ENCODE measurements at places on chromosomes 4 and X.
A peak's percentile ranks its signal among the peaks of the same experiment; 100 is the strongest.

- no peak for DNase-seq
Observed at GRCh38 chr4:105805501-105806120, 89.7 kb upstream of the NPNT start.

GRCh38 chr4:114603497-114603896 is 4.9 kb downstream of the UGT8 start:
- DNase-seq = no peak

GRCh38 chrX:43469391-43470054 is 186.6 kb upstream of the MAOA start:
- DNase-seq = no peak

GRCh38 chrX:12115377-12115776 is 22.9 kb upstream of the FRMPD4 start:
- no peak for DNase-seq

DNA sequence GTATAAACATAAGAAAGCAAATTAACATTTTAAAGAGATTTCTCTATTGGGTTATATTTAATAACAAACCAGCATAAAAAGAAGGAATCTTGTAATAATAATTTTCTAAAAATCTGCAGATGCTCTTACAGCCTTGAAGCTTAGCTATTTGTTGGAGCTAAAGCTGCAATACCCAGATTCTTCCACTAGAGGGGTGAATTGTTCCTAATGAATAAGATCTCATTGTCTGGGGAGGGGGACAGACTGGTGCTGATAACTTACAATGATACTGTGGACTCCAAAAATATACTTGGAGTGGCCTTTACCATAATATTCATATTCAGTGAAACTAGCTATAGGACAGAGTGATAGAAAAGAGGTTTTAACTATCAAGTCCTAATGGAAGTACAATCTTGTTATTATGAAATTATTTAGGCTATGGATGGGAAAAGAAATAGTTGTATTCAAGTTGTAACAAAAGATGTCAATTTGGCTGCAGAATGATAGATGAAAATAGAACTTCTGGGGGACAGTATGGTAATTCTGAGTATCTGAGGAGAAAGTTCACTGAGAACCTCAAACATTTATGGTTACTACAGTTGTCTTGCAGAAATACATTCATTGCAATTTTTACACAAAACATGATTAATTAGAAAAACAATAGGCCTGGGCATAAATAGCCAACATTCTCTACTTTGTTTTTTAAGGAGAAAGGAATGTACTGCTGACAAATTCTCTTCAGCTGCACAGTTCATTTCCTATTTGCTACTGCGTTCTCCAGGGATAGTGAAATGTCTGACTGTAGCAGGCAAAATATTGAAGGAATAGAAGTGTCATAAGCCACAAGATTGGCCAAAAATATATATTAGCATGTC is 443.3 kb downstream of the GBA3 start:
- DNase-seq = peak; percentile 42

DNA sequence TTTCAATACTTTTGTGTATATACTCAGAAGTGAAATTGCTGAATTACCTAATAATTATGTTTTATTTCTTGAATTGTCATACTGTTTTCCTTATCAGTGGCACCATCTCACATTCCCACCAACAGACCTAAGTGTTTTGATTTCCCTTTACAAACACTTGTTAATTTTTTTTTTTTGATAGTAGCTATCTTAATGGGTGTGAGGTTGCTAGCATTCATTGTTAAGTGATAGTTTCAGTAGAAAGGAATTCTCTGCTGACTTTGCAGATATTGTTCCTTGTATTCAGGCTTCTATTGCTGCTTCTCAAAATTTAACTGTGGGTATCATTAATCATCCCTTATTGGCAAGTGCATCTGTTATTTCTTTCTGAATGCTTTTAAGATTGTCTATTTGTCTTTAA is 927.5 kb upstream of the SLIT2 start:
- no peak for DNase-seq

GRCh38 chrX:32141841-32142240 is 1069.5 kb downstream of the DMD start:
- DNase-seq = no peak

- DNase-seq = peak; percentile 55
Observed at GRCh38 chr4:153560908-153561307, 94.7 kb downstream of the TMEM131L start.

DNA sequence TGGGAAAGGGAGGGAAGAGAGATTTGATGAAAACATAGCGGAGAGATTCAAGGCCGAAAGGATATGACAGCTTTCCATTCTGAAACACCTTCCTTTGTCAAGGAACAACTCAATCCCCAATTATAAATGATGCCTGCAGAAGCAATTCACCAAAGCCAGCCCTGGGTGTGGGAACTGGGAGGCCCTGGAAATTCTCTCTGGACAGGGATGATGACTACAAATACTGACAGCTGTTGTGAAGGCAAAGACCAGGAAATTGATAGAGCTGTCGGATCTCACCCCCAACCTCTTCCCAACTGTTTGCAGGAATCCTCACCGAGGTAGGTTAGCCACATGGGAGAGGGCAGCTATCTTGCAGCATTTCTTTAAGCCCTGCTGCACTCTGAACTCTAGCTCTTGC is 54.3 kb downstream of the CCDC149 start:
- no peak for DNase-seq

- DNase-seq = no peak
Observed at GRCh38 chrX:131365766-131366165, 76.7 kb upstream of the IGSF1 start.

DNA sequence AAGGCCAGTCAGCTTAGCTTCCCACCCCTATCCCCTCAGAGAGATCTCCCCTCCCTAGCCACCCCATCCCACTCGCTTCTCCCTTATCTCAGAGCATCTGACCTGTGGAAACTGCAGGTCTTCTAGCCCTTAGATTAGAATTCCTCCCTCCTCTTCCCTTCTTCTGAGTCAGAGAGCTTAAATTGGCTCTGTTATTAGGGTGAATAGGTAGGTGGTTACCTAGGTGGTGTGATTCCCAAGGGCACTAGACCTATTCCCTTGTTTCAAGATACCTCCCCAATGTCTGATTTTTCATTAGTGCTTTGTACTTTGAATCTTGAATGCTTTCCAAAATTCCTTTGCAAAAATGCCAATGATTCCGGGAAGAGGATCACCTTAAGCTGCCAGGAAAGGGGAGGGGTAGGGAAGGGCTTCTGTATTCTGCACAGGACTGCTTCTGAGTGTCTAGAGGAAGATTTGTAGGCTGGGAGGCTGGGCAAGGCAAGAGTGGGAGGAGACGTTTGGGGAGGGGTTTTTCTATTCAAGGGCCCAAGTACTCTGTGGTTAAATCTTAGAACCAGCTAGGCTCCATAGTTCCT is 24.5 kb upstream of the MSN start:
- no peak for DNase-seq

GRCh38 chr4:98287328-98287727 is 26.1 kb downstream of the RAP1GDS1 start:
- no peak for DNase-seq

DNA sequence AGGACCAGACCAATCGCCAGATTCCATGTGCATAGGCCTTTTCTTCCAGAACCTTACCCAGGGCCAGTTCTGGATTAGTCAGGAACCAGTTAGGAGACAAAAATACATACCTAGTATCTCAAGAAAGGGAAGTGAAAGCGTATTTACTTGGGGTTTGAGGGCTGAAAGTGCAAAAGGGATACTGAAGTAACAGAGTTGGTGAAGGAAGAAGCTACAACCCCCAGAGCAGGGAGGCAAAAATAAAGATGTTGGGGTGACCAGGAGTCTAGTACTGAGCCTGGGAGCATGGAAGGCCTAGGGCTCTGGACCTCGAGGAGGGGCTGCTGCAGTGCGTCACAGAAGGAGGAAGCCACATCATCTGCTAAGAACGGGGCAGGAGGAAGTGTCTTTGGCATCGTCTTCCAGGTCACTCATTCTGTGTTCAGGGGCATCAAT is 38.3 kb downstream of the TKTL1 start:
- no peak for DNase-seq

DNA sequence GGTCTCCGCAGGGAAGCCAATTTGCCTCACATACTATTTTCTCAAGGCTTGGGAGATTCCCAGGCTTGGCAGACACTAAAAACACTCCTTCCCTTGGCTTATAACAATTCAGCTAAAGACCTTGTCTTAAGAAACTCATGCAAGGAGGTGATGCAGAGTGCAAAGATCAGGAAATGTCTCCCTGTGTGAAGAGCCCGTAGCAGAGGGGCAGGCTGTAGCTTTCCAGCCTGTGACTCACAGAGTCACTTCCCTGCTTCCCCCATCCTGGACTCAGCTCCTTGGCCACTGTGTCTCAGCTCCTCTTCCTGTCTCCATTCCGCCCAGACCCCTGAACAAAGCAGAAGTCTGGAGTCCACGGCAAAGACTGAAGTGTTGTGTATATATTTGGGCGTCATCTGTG is 56.1 kb downstream of the KDR start:
- peak; percentile 33 for DNase-seq

DNA sequence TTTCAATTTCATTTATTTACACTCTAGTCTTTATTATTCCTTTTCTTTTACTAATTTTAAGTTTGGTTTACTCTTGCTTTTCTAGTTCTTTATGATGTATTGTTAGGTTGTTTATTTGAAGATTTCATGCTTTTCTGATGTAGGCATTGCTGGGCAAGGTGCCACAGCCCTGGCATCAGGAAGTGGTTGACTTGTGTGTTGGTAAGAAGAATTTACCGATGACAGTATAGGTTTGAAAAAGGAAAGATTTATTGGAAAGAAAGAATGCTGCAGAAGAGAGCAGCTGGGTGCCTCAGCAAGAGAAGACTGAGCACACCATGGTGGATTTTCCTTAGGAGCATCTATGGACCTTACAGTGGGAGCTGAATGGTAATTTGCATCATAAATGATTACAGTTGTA is 153.2 kb downstream of the KLF8 start:
- no peak for DNase-seq

- no peak for DNase-seq
Observed at GRCh38 chrX:68833855-68834331, 5.1 kb downstream of the EFNB1 start.

DNA sequence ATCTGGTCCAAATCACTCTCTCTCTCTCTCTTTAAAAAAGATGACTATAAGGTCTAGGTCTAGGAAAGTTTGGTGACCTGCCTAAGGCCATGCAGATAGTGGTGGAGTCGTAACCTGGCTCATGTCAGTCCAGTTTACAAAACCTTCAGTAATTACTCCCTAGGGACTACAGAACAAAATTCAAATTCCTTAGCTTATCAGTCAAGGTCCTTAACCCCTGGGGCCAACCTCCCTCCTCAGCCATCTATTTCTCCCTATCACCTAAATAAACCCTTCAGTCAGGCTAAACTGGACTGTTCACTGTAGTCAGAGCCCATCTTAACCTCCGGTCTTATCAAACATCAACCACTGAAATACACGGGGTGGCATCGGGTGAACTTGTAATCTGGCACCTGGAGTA is 68.9 kb downstream of the MAP3K15 start:
- no peak for DNase-seq

DNA sequence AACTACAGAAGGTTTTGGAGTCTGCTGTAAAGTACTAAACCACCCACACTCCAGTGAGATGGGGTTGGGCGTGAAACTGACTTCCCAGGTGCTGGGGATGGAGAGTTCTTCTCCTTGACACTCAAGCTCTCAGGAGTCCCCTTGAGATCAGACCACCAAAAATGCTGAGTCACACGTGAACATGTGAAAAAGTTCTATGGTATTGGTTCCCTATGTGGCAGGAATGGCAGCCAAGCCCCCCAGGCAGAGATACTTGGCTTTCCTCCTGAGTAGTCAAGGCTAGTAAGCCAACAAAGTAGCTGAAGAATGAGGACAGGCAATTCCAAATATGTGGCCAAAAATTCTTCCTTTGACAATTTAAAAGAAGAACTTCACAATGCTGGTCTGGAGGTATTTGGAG is 222.0 kb upstream of the ADAMTS3 start:
- no peak for DNase-seq

- DNase-seq = no peak
Observed at GRCh38 chrX:133789829-133790228, 195.6 kb downstream of the GPC3 start.

- DNase-seq = peak; percentile 16
Observed at GRCh38 chrX:47129899-47130358, 14.6 kb downstream of the NDUFB11 start.

DNA sequence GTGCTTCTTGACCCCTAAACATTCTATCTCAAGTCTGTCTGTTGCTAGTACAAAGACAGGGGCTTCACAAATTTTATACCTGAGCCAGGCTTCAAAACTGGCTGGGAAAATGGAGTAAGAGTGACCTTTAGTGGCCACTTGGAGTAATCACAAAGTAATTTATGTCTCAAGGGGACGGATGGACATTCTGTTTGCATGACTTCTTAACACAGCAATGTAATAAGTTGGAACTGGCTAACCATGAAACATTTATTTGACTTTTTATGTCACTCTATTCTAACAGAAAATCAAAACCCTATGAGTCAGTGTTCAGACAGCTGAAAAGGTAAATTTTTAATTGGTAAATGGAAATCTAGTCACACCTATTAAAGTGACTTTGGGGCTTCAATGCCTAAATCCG is 600.6 kb downstream of the ANKRD50 start:
- DNase-seq = peak; percentile 92

GRCh38 chrX:115409551-115409950 is 120.0 kb downstream of the LUZP4 start:
- DNase-seq = no peak

DNA sequence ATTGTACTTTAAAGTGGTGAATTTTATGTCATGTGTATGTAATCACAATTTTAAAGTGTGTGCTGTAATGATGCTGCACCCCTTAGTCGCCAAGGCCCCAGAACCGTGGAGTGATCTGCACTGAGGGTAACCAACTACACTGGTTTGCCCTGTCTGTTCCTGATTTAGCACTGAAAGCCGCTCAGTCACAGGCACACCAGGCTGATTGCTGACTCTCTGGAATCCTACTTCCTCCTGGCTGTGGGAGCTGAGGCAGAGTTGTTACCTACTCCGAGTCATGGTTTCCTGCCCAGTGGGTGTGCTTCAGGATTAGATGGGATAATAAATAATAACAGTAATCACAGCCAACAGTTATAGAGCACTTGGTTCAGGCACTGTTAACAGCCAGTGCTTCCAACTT is 645.4 kb downstream of the BCOR start:
- DNase-seq = no peak

- no peak for DNase-seq
Observed at GRCh38 chr4:134862116-134862515, 660.5 kb upstream of the PABPC4L start.

DNA sequence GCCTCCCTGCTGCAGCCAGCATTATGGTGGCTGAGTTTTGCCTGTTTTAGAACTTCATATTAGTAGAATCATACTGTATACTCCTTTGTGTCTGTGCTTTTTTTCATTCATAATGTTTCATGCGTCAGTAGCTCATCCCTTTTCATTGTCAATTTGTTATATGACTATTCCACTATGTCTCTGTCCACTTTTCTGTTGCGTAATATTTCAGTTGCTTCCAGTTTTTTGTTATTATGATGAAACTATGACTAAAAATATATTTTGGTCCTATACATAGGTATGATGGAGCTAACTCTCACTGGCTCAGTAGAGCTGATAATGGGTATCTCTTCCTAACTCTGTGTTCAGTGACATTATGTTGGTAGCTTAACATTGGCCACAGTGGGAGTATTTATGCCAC is 48.3 kb downstream of the DMP1 start:
- no peak for DNase-seq

GRCh38 chrX:85544609-85545008 is 165.1 kb upstream of the POF1B start:
- DNase-seq = peak; percentile 1
